ENCODE measurements at places on chromosomes 16 and 17.

DNA sequence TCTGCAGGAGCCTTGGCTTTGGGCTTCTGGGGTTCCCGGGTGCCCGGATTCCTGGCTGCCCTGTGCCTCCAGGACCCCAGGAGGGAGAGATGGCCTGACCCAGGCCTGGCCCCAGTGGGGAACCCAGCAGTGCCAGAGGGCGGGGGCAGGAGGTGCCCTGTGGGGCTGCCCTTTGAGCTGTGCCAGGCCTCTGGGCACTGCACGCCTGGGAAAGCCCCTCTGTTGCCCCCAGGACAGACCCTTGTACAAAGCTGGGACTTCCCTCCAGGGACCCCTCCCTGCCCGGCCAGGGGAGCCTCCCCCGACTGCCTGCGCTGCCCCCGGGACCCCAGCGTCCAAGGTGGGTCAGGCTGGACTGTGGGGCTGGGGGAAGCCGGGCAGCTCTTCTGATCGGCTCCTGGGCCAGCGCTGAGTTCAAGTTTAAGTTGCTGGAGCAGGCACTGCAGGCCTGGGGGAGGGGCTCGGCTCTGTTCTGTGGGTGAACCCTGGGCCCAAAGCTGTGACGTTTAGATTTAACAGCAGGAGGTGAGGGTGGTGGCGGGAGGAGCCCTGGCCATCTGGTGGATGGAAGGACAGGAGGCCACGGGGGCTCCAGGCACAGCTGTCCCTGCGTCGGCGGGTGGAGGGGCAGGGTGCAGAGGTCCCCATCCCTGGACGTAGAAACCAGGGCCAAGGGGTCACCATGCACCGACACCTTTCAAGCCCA, 27.6 kb upstream of the C1QTNF8 start:
- no peak for DNase-seq

DNA sequence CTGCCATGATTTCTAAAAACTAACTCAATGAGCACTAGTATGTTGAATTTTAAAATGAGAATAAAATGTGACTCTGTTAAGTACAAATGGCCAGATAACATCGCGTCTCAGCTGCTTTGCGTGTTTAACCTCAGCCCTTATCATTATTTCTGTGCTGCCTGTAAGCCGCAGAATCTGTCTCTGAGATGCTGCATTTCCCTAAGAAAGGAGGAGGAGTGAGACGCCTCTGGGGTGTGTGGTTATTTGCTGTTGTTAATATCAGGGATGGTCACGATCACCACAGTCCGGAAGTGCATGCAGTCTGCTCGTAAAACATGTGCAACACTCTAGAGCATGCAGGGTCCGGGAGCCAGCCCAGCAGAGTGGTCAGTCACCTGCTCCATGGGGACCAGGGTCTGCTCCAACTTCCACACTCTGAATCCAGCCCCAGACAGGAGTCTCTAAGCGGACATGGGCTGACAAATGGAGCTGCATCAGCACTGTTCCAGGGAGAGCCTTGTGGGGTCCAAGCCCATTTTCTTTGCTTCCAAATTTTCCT, 342.5 kb downstream of the MAF start:
- DNase-seq: no peak

DNA sequence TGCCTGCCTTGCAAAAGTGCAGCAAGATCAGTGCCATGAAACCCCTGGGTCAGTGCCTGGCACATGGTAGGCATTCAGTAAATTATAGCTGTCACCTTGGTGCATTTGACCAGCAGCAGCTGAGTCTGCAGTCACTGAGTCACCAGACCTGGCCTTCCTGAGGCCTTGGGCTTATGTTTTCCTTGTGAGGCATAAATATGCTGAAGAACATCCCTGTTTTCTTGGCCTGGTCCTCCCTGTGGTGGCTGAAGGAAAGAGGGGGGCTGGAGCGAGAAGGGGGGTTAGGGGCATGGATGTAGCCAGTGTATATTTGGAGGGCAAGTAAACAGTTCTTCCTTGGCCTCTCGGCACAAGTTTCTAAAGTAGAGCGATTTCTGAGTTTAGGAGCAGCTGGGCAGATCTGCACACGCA, 26.5 kb downstream of the EPN2 start:
- DNase-seq: peak; percentile 82

DNA sequence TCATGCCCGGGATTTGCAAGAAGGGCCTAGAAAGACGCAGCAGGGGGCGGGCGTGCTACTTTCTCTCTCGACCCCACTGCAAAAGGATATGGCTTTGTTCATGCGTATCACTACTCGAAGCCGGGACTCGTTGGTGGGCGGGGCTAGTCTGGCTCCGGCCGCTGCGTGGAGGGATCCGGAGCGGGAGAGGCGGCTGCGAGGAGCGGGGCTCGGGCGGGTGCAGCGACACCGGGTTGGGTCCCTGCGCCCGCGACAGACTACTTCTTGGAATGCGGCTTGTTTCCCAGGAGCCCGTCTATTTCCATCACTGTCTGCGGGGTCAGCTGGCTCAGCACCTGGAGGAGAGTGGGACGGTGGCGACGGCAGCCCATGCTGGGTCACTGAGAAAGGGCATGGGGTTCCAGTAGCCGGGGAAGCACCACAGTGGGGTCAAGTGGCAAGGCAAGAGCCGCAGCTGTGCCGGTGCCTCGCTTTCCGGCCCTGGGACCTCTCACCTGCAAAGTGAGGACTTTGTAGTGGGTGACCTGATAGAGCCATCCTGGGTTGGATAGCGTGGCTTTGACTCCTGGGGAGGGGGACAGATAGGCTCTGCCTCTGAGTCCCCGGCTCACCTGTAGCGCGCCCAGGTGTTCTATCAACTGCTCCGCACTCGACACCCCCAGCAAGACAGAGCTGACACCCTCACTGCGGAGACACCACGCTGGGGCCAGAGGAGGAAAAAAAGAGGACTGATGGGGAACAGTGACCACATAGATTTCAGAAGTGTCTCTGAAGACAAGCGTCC, 6.6 kb downstream of the KCNAB3 start:
- no peak for DNase-seq

GRCh38 chr16:23999663-24000062, 163.9 kb downstream of the PRKCB start:
- no peak for DNase-seq

DNA sequence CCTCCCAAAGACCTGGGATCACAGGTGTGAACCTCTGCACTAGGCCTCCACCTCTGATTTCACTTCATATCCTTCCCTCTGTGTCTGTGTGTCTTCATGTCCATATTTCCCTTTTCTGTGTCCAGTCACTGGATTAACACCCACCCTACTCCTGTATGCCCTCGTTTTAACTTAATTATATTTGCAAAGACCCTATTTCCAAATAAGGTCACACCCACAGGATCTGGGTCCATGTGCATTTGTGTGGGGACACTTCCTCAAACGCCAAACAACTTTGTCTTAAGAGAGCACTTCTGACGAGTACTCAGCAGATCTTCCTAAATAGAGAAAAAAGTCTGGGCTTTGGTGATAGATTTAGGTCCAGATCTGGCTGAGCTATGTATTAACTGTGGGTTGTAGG, 56.3 kb downstream of the MPHOSPH6 start:
- no peak for DNase-seq

GRCh38 chr17:39742126-39742855, 4.6 kb downstream of the GRB7 start:
- no peak for DNase-seq

DNA sequence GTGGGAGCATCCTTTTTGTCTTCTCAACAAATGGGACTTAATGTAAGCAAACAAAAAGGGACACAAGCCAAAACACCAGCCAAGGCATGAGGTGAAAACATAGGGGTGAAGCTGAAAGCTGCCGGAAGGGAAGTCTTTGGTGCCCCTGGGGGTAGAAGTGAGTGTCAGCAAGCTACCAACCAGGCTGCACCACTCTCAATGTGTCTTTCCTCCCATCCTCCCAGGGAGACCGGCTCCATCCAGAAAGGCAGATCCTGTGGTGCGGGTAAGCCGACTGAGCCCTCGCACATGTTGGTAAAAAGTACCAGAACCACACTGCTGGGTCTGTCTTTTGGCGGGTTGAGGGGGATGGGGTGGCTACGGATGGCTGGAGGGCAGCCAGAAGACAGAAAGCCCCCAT, 52.0 kb upstream of the SREBF1 start:
- no peak for DNase-seq

- DNase-seq: no peak
Measured at GRCh38 chr17:47877368-47878034, 18.5 kb upstream of the SP2 start.
